ENCODE measurements at places on chromosomes 2 and 18. TPM values are rescaled to one million over a fixed set of nuclear protein-coding genes. Genes with fewer than 3 reads are reported as not detected.

The FN1 gene
- 3,112 TPM for total RNA-seq

The IL36RN gene
- not detected for total RNA-seq

The FNDC4 gene
- total RNA-seq = 31.9 TPM

The TMEM182 gene
- total RNA-seq = 4.3 TPM

The DQX1 gene
- total RNA-seq = 0.58 TPM

The HEATR5B gene
- total RNA-seq = 11.9 TPM
